Endothelial cell (in vitro differentiated cells): ENCODE measurements at places on chromosomes 7 and 10. TPM values are rescaled to one million over a fixed set of nuclear protein-coding genes. Genes with fewer than 3 reads are reported as not detected.

GRCh38 chr10:129945941-129946760, 17.9 kb downstream of the EBF3 start:
- DNase-seq = no peak

DNA sequence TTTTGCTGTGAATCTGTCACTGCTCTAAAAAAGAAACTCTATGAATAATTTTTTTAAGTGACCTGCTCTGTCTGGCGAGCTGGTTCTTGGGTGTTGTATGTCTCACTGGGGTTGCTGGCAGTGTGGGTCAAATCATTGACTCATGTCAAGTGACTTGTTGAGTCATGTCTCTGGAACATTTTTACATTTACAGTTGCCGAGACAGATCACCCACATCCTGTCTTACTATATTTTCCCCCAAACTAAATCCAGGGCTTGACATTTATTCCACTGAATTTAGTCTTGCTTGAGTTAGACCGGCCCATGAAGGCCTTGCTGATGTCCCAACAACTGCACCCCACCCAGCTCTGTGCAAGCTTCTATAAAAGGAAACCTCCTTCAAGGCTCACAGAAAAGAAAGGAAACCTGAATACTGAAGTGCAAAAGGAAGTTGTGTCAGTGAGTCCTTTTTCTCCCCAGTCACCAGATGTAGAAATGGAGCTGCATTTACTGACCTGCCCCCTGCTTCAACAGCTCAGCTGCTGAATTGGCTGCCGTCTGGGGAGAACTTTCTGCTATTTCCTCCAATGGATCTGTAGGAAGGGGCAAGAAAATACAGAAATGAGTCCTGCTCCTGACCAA, 290.3 kb downstream of the TNS3 start:
- no peak for DNase-seq

DNA sequence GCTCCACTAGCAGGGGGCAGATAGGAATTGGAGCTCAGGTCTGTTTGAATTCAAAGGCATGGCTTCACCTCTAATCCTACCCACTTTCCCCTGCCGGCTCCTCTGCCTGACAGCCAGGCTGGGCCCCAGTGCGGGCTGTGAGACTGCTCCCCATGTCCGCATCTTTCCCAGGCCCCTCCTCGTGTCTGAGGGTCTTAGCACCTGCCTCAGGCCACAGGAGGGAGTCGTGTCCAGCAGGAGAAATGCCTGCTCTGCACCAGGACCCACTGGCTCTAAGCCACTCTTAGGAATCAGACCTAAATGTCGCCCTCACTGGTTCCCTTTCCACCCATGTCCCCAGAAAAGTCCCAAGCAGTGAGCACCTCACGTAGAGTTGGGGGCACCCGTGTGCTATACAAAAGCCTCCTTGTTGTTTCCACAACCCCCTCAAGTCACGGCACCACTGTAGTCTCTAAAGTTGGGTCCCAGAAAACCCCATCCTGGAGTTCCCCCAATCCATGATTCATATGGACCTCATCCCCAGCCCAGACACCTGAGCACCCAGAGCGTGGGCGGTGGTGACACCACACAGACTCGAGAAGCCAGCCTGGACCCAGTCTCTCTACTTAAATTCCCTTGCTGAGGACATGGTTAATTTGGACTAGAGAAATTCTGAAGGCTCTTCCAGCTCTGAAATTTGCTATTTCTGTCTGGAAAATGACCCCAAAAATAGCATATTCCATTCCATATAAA, 466.4 kb upstream of the ZMIZ1 start:
- no peak for DNase-seq

DNA sequence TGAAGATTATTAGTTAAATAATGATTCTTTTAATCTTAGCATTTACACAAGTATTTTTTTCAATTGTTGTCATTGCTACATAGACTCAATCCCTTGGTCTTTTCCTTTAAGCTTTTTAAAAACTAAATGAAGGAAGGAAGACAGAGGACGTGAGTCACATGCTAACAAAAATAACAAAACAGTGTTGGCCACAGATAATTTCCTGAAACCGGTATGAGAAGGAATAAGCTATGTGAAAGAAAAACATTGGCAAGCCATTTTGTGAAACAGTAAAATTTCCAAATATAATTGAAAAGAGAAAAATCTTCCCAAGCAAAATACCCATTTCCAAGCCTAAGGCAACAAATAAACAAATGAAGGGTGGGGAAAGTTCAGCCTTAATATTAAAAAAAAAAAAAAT, 223.0 kb downstream of the AHR start:
- no peak for DNase-seq

- DNase-seq = no peak
Observed at GRCh38 chr10:92290076-92290836, 622 bp downstream of the CPEB3 start.

DNA sequence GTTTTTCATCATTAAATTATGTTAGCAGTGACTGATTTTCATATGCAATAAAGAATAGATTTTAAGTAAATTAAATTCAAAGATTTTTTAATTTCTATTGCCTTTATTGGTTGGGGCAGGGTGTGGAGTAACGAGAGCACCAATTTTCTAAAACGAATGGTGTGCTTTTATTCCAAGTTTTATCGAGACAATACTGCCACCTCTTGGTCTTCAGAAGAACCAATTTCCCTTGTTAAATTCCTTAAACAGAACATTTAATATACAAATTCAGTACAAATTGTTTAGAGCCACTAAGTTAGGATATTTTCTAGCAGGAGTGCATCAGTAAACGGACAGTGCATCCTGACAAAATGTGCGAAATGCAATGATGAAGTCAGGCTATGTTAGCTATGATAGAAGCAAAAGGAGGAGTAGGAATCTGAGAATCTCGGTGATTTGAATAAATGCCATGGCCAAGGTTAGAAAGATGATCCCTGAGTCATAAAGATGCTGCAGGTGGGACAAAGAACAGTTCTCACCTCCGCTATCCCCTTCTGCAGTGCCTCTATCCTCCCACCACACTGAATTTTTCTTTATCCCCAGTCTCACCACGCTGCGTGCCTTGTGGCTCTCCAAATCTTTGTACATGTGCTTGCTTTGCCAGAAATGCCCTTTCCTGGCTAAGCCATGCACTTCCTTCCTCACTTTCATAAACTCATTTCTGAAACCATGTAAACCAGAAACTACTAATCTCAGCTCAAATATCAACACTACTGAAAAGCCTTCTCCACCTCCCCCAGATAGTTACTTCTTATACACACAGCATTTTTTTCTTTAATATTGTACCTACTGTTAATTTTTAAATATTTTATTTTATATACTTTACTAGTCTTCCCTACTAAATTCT, 31.9 kb upstream of the AGBL3 start:
- DNase-seq = no peak

DNA sequence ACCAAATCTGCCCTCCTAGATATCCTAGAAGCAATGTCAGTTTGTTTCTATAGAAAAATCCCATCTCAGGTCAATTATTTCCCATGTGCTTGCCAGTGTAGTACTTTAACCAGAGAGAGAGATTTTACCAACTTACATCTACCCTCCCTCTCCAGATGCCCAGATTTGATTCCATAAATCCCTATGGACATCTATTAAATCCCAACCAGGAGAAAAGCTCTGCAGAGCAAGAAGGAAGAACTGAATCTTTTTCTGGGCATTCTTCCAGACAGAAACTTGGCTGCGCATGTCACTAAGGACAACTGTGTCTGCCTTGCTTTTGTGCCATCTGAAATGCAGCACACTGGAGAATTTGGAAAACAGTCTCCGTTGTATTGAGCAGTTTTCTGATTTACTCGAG, 597.6 kb downstream of the SORCS1 start:
- no peak for DNase-seq

DNA sequence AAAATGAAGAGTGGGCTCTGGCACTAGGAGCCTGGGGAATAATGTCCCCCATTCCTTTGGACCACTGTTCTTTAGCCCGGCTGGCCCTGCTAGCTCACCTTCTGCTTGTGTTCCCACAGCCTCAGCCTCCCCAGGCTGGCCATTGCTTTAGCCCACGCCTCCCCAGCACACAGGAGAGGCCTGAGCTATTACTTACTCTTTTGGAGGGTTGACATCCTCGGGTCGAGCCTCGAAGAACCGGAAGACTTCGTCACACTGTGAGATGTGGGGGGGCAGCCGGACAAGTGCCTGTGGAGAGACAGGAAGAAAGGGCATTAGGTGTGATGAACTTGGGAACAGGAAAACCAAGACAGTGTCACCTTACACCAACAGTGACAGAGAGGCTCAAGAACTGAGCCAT, 131.3 kb downstream of the SH3PXD2A start:
- DNase-seq = no peak

DNA sequence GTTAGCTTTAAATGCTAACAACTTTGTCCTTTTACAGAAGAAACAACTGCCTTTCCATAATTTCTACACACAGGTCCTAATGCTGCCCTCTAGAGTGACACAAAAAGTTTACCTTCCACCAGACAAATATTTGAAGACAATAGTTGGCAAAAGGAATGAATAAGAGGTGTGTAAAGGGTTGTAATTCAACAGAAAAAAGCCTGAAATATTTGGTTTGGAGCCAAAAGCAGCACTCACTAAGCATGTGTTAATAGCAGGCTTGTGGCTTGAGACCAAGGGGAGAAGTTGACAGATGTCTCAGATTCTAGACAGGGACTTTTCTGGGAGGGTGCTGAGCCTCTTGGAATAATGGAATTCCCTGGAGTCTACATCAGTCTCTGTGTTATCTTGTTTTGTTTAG, 156.2 kb upstream of the GALNT17 start:
- no peak for DNase-seq

DNA sequence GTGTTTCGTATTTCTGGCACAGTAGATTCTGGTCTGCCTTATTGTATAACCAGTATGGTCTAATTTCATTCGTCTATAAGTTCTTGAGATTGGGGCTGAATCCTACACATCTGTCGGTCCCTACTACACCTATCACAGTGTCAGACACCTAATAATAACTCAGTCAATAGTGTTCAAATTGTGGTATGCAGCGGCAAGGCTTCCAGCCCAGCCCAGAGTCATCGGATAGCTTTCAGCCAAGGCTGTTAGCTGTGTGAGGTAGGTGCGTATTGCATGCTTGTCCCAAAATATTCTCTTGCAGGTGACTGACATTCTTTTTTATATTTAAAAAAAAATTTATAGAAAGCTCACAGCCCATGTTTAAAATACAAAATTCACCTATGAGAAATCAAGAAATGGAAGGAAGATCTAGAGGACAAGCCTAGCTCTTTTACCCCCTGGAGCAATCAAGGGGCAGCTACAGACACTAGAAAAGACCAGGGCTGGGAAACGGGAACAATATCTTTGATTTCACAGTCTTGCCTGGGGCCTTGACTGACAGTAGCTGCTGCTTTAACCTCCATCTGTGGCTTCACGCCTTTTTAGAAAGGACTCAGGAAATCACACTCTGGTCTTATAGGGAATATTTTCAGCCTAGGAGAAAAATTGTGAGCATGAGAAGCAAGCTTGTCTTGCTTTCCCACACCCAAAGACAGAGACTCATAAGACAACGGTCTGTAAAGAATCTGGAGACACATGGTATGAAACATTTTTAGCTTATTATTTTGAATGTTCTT, 9.5 kb upstream of the ASB4 start:
- no peak for DNase-seq

DNA sequence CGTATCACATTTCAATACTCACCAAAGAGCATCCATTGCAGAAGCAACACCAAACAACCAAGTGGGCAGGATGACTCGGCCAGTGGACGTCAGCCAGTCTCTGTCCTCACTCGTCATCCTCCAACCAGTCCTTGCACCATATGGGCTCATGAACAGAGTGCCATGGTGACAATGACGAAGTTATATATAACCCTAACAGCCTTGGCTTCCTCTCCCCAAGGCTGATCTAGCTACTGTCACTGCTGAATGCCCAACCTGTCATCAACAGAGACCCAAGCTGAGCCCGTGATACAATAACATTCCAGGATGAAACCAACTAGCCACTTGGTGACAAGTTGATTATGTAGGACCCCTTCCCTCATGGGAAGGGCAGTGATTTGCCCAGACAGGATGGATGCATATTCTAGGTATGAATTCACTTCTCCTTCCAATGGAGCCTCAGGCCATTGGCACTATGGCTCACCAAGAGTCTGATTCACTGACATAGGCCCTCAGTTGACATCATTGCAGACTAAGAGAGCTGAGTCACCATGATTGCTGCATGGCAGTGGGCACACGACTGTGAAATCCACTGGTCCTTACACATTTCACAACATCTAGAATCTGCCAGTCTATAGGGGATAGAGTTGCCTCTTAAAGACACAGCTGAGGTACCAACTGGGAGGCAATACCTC, 26.3 kb upstream of the PPIF start:
- no peak for DNase-seq

GRCh38 chr10:11499425-11500071, 111.9 kb downstream of the USP6NL start:
- no peak for DNase-seq

- no peak for DNase-seq
Observed at GRCh38 chr7:88020953-88021665, 87.1 kb downstream of the ADAM22 start.

- no peak for DNase-seq
Observed at GRCh38 chr10:75507469-75507868, 76.0 kb downstream of the LRMDA start.

DNA sequence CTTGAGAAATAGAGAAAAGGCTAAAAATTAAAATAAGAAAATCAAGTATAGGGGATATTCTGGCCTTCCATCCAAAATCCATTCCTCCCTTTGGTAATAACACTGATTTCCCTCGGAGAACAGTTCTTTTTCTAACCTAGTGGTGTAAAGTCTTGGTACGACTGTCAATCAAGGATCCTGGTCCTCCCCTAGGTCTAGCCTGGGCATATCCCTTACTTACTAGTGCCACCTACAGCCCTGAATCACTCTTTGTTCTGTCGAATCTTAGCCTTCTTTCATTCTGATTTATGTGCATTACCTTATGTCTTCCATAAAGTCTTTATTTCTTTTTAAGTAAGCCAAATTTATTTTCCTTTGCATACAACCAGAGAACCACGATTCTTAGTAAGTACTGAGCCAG, 298.7 kb upstream of the LRRTM3 start:
- peak; percentile 21 for DNase-seq

DNA sequence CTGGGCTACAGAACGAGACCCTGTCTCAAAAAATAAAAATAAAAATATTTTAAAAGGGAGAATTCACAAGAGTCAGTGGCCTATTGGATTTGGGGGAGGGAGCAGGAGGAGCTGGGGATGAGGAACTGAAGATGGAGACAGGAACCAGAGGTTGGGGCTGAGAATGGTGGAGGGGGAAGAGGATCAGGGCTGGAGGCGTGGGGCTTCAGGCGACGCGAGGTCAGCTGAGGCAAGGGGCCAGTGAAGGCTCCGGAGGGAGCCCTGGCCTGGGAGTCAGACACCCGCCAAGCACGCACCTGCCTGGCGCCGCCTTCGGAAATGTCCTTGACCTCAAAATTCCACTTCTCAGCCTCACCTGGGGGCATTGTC, 671 bp upstream of the CLEC2L start:
- no peak for DNase-seq

SLC26A4 gene
- 0.67 TPM for total RNA-seq

NME8 gene
- total RNA-seq = not detected

UPP1 gene
- 77.4 TPM for total RNA-seq

PSAP gene
- total RNA-seq = 676 TPM

MAGI2 gene
- 6.3 TPM for total RNA-seq

SORCS3 gene
- not detected for total RNA-seq

TAS2R3 gene
- total RNA-seq = 0.74 TPM
